HT1080 (cell line): ENCODE measurements at places on chromosomes 1 and 21. TPM values are rescaled to one million over a fixed set of nuclear protein-coding genes. Genes with fewer than 3 reads are reported as not detected.

Gene OR2L13
- not detected in 2 replicates for total RNA-seq

GRCh38 chr1:229093238-229093540 lies 177.7 kb upstream of the RAB4A start:
- no peak for DNase-seq

- DNase-seq: no peak
These were observed 80.0 kb downstream of the VCAM1 start for GRCh38 chr1:100799548-100799947.

Gene C1QB
- total RNA-seq: not detected in 2 replicates

GRCh38 chr1:54229281-54229891 lies 29.4 kb downstream of the MRPL37 start:
- DNase-seq: peak; percentile 82
